ENCODE measurements at places on chromosomes 6 and 20.

DNA sequence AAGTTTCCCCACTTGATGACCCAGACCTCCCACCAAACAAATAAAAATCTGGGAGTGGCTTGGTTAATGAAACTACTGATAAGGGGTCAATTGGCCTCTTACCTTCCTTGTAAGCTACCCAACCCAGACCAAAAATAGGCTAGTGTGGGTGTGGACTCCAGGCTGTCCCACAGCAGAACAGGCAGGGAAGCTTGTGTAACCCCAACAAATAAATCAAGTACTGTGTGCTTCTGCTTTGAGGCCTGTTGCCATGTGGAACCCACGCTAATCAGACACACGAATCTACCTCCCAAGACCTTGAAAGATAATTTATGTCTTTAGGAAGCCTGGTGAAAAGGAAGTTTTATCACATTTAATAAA, 33.7 kb upstream of the PAQR8 start:
- DNase-seq, result no peak

- no peak for DNase-seq
Measured at GRCh38 chr6:5730585-5731263, 276.0 kb downstream of the NRN1 start.

DNA sequence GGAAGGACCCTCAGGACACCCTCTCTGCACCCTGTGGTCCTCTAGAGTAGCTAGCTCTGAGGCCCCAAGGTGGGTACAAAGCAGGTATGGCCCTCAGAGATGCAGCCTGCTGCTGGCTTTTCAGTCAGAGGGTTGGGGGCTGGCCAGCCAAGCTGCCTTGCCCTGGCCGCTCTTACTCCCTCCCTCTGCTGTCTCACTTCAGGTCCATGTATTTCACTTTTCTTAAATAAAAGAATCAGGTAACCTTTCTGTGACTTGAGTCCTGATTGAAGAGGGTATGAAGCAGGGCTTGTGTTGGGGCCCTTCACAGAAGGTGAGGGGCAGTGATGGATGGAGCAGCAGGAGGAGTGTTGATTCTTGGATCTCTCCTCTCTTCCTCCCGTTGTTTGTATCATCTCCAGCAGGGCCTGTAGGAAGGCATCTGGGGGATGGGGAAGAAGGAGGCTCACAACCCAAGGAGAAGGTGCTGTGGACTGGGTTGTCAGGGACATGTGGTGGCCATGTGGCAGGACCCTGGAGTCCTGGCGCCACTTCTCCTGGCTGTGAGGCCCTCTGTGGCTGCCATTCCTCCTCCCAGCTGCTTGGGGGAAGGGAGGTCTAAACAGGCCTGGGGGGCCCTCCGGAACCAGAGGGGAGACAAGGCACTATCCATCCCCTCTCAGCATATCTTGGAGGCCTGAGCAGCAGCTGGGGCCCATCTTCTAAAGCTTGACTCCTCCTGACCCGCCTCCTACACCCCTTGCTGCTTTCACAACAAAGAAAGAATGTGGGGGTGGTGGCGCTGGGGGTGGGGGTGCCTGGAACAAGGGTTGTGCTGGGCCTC, 1.1 kb upstream of the PTK7 start:
- DNase-seq, result no peak

- no peak for DNase-seq
Measured at GRCh38 chr6:3758842-3759144, 7.3 kb upstream of the PXDC1 start.

GRCh38 chr6:103080497-103080896, 1687.0 kb downstream of the GRIK2 start:
- no peak for DNase-seq

DNA sequence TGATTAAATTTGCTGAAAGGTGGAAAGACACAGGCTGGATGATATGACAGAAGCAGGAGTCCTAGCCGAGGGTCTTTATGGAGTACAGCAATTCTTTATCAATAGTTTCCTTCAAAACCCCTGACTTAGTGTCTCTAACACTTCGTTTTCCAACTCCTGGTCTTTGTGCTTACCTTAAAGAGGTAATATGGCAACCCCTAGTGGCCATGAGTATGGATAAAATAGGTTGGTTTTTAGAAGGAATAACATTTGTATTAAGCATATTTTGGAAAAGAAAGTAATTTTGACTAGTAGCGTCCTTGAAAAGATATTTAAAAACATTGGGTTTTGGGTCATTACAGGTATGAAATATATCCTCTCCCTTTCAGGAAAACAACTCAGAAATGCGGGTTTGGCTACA, 51.9 kb downstream of the VGLL2 start:
- no peak for DNase-seq

- no peak for DNase-seq
Measured at GRCh38 chr20:47418069-47418757, 61.7 kb upstream of the ZMYND8 start.

DNA sequence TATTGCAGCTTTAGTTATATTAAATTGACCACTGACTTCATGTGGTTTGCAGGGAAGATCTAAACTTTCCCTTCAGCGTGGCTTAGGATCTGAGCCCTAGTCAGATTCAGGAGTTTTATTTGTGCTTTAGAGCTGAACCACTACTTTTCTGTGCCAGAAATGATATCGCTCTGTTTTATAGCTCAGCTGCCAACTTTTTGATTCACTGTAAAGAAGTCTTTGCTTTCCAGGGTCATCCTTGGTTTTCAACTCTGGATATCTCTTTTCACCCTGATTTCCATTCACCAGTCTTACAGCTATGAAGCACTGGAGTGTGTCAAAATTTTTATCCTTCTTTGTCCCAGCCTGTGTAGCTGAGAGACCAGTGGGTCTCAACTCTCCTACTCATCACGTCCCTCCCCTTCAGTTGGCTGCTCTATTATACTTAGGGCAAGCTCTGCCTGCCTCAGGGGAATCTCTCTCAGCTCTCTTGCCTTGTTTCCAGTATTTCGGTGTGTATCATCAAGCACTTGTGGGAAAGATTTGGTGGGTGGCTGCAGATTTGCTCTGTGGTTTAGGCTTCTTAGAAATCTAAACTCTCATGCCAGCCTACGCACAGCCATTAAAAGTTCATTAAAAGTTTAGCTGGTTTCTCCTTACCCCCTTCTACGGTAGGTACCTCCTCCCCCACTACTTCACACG, 425.5 kb downstream of the TENT5A start:
- DNase-seq, result no peak

- no peak for DNase-seq
Measured at GRCh38 chr6:160678230-160678629, 14.2 kb upstream of the LPA start.

GRCh38 chr6:45665859-45666258, 288.1 kb upstream of the SUPT3H start:
- DNase-seq, result no peak

DNA sequence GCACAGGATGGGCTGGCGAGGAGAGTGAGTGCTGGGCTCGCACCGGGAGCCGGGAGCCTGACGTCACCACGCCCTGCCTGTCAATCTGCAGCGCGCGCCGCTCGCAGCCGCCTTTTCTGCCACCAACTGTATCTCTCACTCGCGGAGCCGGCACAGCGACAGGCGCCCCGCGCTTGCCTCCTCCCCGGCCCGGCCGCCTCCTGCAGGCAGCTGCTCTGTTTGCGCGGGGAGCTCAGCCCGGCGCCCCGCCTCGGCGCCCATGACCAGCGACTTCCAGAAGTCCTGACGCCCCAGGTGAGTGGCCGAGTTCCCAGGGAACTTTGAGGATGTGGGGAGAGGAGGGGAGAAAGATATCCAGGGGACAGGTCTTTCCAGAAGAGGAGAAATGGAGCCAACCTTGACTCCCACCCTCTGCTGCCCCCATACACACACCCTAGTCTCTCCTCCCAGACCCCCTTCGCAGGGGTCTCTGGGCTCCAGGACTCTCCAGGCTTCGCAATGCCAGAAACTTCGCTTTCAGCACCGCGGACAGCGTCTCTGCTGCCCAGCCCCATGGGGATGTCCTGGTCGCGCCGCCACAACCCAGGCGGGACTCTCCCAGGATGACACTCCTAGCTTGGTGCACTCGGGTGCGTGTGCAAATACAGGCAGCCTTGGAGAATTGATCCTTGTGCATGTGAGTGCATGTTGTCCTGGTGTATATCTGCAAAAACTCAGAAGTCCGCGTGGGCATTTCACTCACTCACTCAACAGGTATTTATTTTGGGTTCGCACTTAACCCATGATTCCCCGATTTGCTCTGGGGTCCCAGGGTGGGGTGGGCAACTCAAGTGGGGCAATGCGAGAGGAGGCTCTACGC, at the start of gene GPR6:
TSS of gene GPR6 (plus strand) at position 138 of the 859 bp plus-strand sequence. CDS start 802 bp downstream, outside the sequence.
- DNase-seq, result peak; percentile 14

- DNase-seq, result no peak
Measured at GRCh38 chr6:52157301-52157941, 28.8 kb upstream of the IL17A start.

Measured in stimulated activated CD4-positive, alpha-beta T cell treated with anti-CD3 and anti-CD28 coated beads, Interleukin-1b, Interleukin-23, amount 100 ng/mL, for 1 hour (primary cell).